Activated CD8-positive, alpha-beta memory T cell treated with anti-CD3 and anti-CD28 coated beads, Interleukin-2, amount 10 ng/mL, durations not matched to agents 7 days and 5 days (primary cell): ENCODE measurements at places on chromosomes 13 and 19. TPM values are rescaled to one million over a fixed set of nuclear protein-coding genes. Genes with fewer than 3 reads are reported as not detected.

GRCh38 chr19:6529937-6530385 is 865 bp upstream of the TNFSF9 start:
- no peak for DNase-seq

Gene ZNF175
- 8.3 TPM for total RNA-seq

- no peak for DNase-seq
These were observed 53.0 kb upstream of the ATP12A start for GRCh38 chr13:24627090-24627714.

- DNase-seq, result peak; percentile 67
These were observed 34.2 kb downstream of the GPR42 start for GRCh38 chr19:35404879-35405622.

- peak; percentile 78 for DNase-seq
These were observed at the start of gene CRYL1 for GRCh38 chr13:20525601-20526544. Gene CRYL1 (minus strand): TSS chr13:20525857. CDS start chr13:20525794, 63 bp downstream.

Gene CYP2A7
- total RNA-seq, result not detected

DNA sequence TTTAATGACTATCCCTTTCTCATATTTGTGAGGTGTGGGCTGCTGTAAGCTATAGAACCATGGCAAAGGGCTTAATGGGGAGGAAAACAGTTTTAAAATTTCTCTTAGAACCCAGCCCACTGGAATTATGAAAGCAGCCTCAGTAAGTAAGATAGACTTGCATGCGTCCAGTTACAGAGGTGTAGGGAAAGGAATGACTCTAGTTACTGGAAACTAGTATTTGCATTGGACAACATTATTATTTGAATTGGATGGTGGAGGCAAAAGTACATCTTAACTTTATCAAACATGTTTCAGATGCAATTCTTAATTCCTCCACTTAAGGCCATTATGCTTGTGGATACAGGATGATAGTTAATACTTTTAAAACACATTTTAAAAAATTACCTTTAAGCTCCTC is 292.9 kb downstream of the SPRY2 start:
- DNase-seq, result no peak

GRCh38 chr19:49125025-49125731 is 5.8 kb downstream of the PPFIA3 start:
- DNase-seq, result no peak

DNA sequence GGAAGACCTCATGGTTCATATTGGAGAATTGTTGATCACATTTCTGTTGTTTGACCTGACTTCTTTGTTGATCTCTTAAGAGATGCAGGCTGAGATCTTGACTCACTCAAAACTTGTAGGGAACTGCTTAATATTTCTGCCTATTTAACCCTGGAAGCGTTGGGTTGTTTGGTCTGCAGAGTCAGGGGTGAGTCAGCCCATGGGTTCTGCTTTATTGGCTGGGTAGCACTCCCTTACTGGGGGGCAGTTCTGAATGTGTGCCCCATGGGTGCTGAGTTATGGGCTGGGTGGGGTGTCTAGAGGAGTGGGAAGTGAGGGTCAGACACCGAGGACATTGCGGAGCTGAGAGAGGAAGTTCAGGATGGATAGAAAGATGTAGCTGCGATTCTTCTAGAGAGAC is 87.9 kb downstream of the LRCH1 start:
- no peak for DNase-seq

Gene ZNF415
- 0.35 TPM for total RNA-seq

DNA sequence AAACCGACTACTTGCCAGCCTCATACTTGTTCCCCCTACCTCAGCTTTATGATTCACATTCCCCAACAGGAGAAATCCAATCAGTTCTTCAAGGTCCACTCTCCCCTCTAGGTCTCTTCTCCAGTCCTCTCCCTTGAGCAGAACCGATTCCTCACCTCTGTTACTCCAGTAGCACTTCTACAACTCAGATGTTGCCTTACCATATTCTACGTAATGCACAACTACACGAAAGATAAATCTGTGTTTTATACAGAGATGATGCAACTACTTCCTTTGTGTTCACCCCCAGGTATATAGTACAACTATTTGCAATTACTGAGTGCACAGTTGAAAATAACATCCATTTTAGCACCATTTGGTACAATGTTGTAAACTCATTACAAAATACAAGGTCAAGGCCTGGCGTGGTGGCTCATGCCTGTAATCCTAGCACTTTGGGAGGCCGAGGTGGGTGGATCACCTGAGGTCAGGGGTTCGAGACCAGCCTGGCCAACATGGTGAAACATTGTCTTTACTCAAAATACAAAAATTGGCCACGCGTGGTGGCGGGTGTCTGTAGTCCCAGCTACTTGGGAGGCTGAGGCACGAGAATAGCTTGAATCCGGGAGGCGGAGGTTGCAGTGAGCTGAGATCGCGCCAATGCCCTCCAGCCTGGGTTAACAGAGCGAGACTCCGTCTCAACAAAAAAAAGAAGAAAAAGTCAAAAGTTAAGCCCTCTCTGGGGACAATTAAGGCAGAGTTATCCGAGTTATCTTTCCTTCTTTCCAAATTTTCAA is 2.8 kb upstream of the WBP4 start:
- no peak for DNase-seq

- peak; percentile 82 for DNase-seq
These were observed 112.1 kb downstream of the ZIC5 start for GRCh38 chr13:99859178-99860177.

GRCh38 chr13:98276486-98276885 is 99.4 kb upstream of the RNF113B start:
- no peak for DNase-seq

Gene TLE2
- total RNA-seq, result 0.47 TPM

- DNase-seq, result no peak
These were observed at the start of gene KCTD15 for GRCh38 chr19:33796164-33796875. Gene KCTD15 (plus strand): TSS chr19:33796870. CDS start chr19:33800455, 3,585 bp downstream.

- no peak for DNase-seq
These were observed 88.3 kb upstream of the PCDH9 start for GRCh38 chr13:67318398-67318797.

- no peak for DNase-seq
These were observed 546.7 kb downstream of the RFC3 start for GRCh38 chr13:34364633-34365032.

DNA sequence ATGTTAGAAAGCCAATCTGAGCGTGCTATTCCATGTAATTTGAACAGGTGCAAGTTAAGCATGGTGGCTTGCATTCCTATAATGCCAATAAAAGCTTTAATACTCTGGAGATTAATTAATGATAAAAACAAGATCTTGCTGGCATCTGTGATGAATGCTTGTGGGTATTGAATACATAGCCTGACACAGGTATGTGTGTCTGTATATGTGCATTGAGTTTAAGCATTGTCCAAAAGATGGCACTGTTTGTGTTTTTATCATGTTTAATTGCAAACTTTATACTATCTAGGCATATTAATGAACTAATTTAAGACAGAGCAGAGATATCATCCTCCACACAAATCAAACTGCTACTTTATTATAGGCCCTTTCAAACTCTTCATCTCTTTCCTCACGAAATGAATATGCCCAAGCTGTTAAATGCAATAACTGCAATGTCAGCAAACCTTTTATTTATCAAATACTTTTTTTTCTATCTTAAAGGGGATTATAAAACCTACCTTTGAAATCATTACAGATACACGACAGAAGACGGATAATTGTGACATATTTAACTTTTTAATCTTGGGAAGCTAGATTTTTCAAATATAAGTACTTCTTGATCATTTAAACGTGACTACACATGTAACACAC is 86.5 kb downstream of the TNFSF11 start:
- DNase-seq, result no peak

- DNase-seq, result no peak
These were observed 539.3 kb downstream of the LIG4 start for GRCh38 chr13:107675847-107676550.

- DNase-seq, result no peak
These were observed 109.6 kb upstream of the CACNA1A start for GRCh38 chr19:13615890-13616289.

- no peak for DNase-seq
These were observed 162.9 kb upstream of the NBEA start for GRCh38 chr13:34779171-34779570.

DNA sequence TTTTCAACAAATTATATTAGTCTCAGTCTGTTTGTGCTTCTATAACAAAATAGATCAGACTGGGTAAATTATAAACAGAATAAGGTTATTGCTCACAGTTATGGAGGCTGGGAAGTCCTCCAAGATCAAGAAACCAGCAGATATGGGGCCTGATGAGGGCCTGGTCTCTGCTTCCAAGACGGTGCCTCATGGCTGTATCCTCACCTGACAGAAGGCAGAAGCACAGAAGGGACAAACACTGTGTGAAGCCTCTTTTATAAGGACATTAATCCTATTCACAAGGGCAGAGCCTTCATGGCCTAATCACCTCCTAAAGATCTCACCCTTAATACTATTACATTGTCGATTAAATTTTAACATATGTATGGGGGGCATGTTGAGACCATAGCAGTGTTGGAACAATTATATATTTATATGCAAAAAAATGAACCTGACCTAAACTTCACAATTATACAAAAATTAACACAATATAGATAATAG is 12.7 kb downstream of the F10 start:
- DNase-seq, result no peak

Gene LGI4
- not detected for total RNA-seq

GRCh38 chr13:30033681-30034457 is 183.5 kb upstream of the UBL3 start:
- no peak for DNase-seq

DNA sequence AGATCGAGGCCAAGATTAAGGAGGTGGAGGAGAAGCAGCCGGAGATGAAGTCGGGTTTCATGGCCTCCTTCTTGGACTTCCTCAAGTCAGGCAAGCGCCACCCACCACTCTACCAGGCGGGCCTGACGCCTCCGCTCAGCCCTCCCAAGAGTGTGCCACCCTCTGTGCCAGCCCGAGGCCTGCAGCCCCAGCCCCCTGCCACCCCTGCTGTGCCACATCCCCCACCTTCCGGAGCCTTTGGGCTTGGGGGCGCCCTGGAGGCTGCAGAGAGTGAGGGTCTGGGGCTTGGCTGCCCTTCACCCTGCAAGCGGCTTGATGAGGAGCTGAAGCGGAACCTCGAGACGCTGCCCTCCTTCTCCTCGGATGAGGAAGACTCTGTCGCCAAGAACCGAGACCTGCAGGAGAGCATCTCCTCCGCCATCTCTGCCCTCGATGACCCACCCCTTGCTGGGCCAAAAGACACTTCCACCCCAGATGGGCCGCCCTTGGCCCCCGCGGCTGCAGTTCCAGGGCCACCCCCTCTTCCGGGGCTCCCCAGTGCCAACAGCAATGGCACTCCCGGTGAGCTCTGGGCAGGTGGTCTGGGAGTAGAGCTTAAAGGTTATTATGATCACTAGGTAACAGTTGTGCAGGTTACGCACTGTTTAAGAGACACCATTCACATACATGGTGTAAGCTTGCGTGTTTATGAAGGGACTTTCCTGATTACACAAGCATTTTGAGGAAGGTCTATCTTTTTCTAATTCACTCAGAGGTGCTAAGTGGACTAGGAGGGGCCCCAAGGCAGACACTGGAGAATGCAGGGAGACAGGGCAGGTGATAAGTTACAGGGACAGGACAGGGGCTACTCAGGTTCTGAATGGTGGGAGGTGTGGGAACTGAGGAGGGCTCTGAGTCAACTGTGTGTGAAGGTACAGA is 8.7 kb downstream of the PRR12 start:
- no peak for DNase-seq

DNA sequence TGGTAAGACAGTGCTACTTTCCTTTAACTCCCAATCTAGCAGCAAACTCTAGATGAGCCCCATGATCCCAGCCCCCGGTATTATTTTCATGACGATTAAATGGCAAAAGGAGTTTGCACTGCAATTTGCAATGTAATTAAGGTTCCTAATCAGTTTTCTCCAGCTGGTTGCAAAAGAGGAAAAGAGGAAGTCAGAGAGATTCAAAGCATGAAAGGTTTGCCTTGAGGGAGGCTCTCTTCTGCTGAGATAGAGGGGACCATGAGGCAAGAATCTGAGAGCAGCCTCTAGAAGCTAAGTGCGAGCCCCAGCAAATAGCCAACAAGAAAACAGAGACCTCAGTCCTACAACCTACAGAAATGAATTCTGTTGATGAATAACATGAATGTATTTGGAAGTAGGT is 527.1 kb downstream of the UQCRFS1 start:
- no peak for DNase-seq

GRCh38 chr19:1360818-1361461 is 22.8 kb upstream of the NDUFS7 start:
- no peak for DNase-seq

DNA sequence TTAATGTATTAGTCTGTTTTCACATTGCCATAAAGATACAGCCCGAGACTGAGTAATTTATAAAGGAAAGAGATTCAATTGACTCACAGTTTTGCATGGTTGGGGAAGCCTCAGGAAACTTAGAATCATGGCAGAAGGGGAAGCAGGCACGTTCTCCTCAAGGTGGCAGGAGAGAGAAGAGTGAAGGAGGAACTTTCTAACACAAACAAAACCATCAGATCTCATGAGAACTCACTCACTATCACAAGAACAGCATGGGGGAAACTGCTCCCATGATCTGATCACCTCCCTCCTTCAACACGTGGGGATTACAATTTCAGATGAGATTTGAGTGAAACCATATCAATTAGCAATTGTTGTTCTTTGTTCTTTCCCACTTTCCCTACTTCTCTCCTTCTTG is 689.0 kb upstream of the SLITRK1 start:
- no peak for DNase-seq

Gene MRPL34
- 94.7 TPM for total RNA-seq

Gene F10
- total RNA-seq, result not detected
